Effector memory CD8-positive, alpha-beta T cell (primary cell): ENCODE measurements at places on chromosomes 6 and 20.

DNA sequence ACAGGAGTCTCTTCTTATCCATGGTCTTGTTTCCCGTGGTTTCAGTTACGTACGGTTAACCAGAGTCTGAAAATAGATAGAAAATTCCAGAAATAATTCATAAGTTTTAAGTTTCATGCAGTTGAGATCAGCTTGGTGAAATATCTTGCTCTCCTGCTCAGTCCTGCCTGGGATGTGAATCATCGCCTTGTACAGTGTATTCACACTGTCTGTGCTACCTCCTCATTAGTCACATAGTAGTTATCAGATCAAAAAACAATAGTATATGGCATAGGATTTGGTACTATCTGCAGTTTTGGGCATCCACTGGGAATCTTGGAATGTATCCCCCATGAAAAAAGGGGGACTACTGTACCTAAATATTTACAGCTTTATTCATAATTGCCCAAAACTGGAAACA, 22.7 kb upstream of the MOCS1 start:
- peaks cover 5% of the 10 kb centered on the region for H3K27me3 ChIP-seq
- no peaks in the 10 kb centered on the region for H3K4me1 ChIP-seq
- H3K4me3 ChIP-seq = no peak overlapping the region
- no peak for DNase-seq
- H3K36me3 ChIP-seq = no peaks in the 10 kb centered on the region
- H3K27ac ChIP-seq = no peak overlapping the region

DNA sequence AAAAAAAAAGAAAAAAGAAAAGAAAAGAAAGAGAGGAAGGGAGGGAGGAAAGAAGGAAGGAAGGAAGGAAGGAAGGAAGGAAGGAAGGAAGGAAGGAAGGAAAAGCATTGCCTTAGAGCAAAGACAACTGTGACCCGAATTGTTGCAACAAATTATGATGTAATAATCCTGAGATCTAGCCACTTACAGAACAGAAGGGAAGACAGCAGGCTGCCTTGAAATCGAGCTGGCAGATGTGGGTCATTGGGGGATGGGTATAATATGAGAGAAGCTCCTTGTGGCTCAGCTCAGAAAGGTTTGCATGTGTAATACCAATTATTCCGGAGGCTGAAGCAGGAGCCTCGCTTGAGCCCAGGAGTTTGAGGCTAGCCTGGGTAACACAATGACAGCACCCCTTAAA, 208.1 kb upstream of the PROKR2 start:
- no peak for DNase-seq
- H3K36me3 ChIP-seq = no peaks in the 10 kb centered on the region
- no peak overlapping the region for H3K4me3 ChIP-seq
- H3K27ac ChIP-seq = no peak overlapping the region
- H3K27me3 ChIP-seq = peaks cover 9% of the 10 kb centered on the region

DNA sequence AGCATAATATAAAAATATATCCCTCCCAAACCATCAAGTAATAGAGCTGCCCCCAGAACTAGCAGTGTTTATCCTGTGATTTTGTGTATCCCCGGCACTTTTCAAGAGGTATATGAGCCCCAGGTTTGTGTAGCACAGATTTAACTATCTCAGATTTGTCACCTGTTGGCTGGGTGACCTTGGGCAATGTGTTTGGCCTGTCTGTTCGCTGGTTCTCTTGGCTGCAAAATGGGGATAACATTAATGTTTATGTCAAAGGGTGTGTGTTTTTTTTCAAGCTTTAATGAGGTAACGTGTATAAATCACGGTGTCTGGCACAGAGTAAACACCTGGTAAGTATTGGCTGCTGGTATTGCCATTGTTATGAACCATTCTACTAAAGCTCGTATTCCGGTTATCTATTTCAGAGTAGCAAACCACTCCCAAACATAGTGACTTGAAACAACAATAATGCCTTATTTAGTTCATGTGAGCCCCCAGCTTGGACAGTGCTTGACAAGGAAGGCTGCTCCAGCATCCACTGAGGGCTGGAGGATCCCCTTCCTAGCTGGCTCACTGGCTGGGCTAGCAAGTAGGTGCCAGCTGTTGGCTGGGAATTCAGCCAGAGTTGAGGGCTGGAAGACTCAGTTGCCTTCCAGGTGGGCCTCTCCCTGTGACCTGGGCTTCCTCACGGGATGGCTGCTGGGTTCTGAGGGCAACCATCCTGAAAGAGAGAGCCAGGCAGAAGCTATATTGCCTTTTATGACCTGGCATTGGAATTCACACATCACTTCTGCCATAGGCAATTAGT, 36.2 kb downstream of the PDRG1 start:
- peaks cover 2% of the 10 kb centered on the region for H3K36me3 ChIP-seq
- H3K27me3 ChIP-seq = peaks cover 37% of the 10 kb centered on the region
- H3K27ac ChIP-seq = no peak overlapping the region
- no peak overlapping the region for H3K4me3 ChIP-seq
- no peaks in the 10 kb centered on the region for H3K4me1 ChIP-seq
- no peak for DNase-seq

DNA sequence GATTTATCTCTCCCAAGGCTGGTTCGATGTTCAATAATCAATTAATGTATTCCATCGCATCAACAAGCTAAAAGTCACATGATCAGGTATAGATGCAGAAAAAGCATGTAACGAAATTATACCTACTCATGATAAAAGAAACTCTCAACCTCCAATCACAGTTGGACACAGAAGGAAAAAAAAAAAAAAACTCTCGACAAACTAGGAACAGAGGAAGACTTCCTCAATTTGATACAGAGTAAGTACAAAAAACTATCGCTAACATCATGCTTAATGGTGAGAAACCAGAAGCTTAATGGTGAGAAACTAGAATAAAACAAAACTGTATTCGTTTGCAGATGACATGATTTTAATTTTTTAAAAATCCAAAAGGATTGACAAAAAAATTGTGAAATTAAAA, 62.0 kb upstream of the SMIM29 start:
- peaks cover 2% of the 10 kb centered on the region for H3K36me3 ChIP-seq
- no peaks in the 10 kb centered on the region for H3K27me3 ChIP-seq
- H3K4me3 ChIP-seq = no peak overlapping the region
- DNase-seq = no peak

- H3K27ac ChIP-seq = no peak overlapping the region
- DNase-seq = no peak
- no peak overlapping the region for H3K4me3 ChIP-seq
- H3K27me3 ChIP-seq = peaks cover 10% of the 10 kb centered on the region
Measured at GRCh38 chr6:154432533-154433476, 76.2 kb upstream of the IPCEF1 start.

GRCh38 chr20:17431621-17432364, 99.4 kb downstream of the BFSP1 start:
- peaks cover 51% of the 10 kb centered on the region for H3K27me3 ChIP-seq
- peak; percentile 26 for DNase-seq
- H3K27ac ChIP-seq = no peak overlapping the region
- peaks cover 3% of the 10 kb centered on the region for H3K36me3 ChIP-seq

DNA sequence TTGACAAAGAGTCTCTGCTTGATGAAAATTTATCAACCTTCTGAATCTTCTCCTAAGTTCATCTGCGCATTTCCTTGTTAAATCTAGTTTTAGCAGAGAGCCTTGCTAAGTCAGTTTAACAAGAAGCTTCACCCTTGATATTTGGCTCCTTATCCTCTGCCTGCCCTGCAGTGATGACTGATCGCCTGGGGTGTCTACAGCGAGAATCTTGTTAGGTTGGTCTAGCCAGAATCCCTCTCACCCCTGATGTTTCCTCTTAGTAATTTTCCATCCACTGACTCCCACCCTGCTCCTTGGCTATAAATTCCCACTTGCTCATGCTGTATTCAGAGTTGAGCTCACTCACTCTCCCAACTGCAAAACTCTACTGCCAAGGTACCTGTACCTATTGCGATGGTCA, 114.1 kb downstream of the TENT5A start:
- no peaks in the 10 kb centered on the region for H3K4me1 ChIP-seq
- no peaks in the 10 kb centered on the region for H3K36me3 ChIP-seq
- no peak overlapping the region for H3K4me3 ChIP-seq

DNA sequence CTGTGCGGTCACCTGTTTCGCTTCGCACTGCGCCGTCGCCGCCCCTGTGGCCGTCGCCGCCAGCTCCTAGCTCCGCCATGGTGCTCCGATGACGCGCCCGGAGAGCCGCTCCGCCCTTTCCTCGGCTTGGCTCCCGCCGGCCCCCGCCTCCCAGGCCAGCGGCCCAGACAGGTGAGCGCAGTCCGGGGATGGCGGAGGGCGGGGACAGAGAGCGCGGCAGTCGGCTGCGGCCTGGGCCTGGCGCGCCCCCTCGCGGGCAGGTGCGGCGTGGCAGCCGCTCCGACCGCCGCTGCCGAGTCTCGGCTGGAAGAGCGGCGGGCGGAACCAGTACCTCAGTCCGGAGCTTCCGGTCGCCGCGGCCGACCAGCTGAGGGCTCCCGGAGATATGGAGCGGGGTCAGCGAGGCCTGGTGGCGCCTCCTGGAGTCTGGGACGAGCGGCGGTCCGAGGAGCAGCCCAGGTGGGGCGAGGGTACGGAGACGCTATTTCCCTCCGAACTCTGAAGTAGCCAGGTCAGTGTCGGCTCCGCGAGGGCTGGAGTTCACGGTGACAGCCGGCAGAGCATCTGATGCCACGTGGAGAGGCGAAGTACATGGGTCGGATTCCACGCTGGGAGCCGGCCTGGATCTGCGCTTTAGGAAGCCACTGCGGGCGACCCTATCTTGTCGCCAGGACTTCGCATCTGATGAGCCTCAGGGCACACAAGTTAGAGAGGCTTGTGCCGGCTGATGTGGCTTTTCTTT, at the start of gene MAP7:
TSS of gene MAP7 (minus strand) at position 93 of the 742 bp plus-strand sequence. CDS start at position 79, 14 bp downstream.
- peak; percentile 50 for DNase-seq
- H3K4me1 ChIP-seq = peaks cover 4% of the 10 kb centered on the region
- peaks cover 7% of the 10 kb centered on the region for H3K36me3 ChIP-seq

GRCh38 chr6:148557796-148558321, 189.0 kb upstream of the UST start:
- no peak overlapping the region for H3K27ac ChIP-seq
- peaks cover 9% of the 10 kb centered on the region for H3K36me3 ChIP-seq
- peaks cover 35% of the 10 kb centered on the region for H3K27me3 ChIP-seq
- peak overlapping the region; percentile 53 for H3K4me3 ChIP-seq
- DNase-seq = peak; percentile 13

GRCh38 chr6:12385316-12385715, 95.2 kb downstream of the EDN1 start:
- DNase-seq = no peak
- H3K27ac ChIP-seq = no peak overlapping the region
- H3K27me3 ChIP-seq = peaks cover 48% of the 10 kb centered on the region
- H3K4me3 ChIP-seq = no peak overlapping the region

GRCh38 chr6:149075616-149076354, 241.7 kb upstream of the TAB2 start:
- peak overlapping the region; percentile 82 for H3K27ac ChIP-seq
- no peak overlapping the region for H3K4me3 ChIP-seq
- peaks cover 12% of the 10 kb centered on the region for H3K4me1 ChIP-seq
- H3K27me3 ChIP-seq = no peaks in the 10 kb centered on the region

DNA sequence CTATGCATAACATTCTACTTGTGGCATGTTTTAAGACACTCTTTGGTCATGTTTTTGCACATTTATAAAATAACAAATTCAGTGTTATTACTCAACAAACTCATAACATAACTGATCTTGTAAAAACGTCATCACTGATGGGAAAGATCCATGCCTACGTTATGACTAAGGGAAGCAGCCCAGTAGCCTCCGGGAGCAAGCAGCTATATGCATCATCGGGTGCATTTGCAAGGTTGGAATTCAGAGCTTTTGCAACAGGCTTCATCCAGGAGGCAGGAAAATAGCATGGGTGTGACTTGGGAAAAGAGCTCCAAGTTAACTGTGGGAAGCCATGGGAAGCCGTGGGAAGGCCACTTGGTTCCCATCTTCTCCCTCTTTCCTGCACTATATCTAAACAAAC, 271.6 kb upstream of the SGK1 start:
- H3K27ac ChIP-seq = no peak overlapping the region
- no peak for DNase-seq
- H3K4me3 ChIP-seq = no peak overlapping the region

DNA sequence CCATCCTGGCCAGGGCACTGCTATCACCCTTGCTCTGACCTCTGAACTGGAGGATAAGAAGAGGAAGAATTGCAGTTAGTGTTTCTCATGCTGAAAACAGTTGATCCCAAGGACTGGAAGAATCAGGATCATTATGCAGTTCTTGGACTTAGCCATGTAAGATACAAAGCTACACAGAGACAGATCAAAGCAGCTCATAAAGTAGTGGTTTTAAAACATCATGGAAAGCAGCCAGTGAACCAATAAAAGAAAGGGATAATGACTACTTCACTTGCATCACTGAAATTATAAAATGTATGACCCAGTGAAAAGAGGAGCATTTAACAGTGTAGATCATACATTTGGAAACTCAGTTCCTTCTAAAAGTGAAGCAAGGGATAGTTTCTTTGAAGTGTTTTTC, 47.7 kb downstream of the DNAH8 start:
- H3K4me3 ChIP-seq = no peak overlapping the region
- peaks cover 16% of the 10 kb centered on the region for H3K27me3 ChIP-seq
- no peaks in the 10 kb centered on the region for H3K4me1 ChIP-seq
- no peak for DNase-seq
- no peaks in the 10 kb centered on the region for H3K36me3 ChIP-seq

DNA sequence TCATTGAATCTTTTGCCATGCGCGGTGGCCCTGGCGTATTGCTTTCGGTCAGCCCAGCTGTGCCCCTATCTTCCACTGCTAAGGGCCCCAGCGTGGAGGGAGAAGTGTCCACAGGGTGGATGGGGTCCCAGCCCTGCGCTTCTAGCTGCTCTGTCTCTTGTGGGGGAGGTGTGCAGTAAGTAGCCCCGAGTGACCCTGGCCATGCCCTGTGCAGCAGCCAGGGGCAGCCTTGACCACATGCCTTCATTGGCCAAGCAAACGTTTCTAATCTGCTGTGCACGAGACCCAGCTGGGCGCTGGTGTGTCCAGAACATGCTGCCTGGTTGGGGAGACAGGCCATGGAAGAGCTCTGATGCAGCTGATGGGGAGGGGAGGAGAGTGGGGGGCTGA, 13.6 kb downstream of the TMEM181 start:
- peaks cover 52% of the 10 kb centered on the region for H3K4me1 ChIP-seq
- no peaks in the 10 kb centered on the region for H3K27me3 ChIP-seq
- H3K27ac ChIP-seq = peak overlapping the region; percentile 67
- H3K36me3 ChIP-seq = peaks cover 36% of the 10 kb centered on the region

- H3K36me3 ChIP-seq = no peaks in the 10 kb centered on the region
- H3K27me3 ChIP-seq = peaks cover 12% of the 10 kb centered on the region
- no peaks in the 10 kb centered on the region for H3K4me1 ChIP-seq
- H3K4me3 ChIP-seq = no peak overlapping the region
- DNase-seq = no peak
Measured at GRCh38 chr20:25527949-25528348, 57.4 kb downstream of the NINL start.

GRCh38 chr6:4902363-4902762, 101.5 kb downstream of the RPP40 start:
- H3K27me3 ChIP-seq = no peaks in the 10 kb centered on the region
- H3K4me3 ChIP-seq = no peak overlapping the region
- DNase-seq = no peak

DNA sequence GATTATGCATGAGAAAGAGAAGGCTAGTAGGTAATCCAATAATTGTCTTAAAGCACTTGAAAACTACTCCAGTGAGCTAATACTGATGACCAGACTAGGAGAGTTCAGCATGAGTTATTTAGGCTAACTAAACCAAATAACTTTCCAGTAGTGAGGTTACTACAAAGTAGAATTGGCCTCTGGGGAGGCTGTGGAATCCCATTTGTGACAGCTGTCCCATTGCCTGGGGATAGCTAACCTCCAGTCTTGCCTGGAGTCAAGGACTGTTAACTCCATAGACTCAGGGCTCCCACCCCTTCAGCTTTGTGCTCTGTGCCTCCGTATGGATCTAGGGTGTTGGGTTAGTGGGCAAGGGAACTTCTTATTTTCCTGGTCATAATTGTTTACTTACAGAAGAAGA, 51.0 kb downstream of the KCNQ5 start:
- no peak for DNase-seq
- H3K27me3 ChIP-seq = no peaks in the 10 kb centered on the region
- no peak overlapping the region for H3K4me3 ChIP-seq
- H3K4me1 ChIP-seq = peaks cover 1% of the 10 kb centered on the region
- H3K36me3 ChIP-seq = peaks cover 2% of the 10 kb centered on the region
- H3K27ac ChIP-seq = no peak overlapping the region
